Fibroblast of skin of left quadriceps (primary cell): ENCODE measurements at places on chromosomes 5 and 9.

DNA sequence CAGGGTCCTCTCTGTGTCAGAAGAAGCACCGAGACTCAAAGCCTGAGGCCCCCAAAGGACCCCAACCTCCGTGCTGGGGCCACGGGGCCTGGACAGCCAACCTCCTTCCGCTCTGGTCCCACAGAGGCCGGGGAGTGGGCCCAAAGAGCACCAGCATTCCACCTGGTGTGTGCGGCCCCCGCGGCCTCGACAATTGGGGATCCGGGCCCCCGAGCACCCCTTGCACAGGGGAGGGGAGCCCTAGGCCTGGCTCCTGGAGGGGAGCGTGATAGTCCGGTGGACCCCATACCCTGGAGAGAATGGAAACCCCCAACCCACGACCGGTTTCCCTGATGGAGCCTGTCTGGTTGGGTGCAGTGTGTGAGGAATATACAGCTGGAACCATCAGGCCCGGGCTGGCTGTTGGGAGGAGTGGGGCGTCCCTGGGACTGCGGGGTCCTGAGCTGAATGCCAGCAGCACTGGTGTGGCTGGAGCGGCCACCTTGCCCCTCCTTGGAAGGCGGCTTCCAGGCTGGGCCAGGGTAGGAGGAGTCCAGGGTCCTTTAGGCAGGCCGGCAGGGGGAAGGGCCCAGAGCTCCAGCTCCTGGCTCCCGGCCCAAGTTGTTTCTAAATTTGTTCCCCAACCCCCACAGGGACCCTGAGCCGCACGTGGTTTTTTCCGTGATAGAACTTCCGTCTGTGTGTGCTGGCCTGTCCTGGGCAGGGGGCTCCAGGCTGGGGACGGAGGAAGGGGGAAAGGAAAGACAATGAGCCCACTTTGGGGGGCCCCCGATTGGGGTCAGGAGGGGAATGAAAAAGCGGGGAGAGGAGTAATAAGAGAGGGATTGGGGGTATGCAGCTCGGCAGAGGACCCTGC lies 825 bp upstream of the TOR4A start:
- no peak for DNase-seq

DNA sequence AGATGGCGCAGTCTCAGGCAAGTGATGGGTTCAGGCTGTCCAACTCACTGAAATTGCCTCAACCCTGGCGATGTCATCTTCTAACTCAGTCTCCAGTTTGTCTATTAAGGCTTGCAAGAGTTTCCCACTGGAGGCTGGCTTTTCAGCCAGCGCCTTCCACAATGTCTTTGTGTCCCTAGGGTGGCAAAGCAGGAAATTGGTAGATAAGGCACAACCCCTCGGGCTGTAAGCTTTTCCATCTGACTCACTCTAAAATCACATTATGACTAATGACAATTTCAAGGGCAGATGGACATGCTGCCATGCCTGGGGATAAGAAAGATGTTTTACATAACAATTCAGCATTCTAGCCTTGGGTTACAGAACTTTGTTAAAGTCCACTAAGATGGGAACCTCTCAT lies 61.9 kb downstream of the MROH2B start:
- no peak for DNase-seq

- DNase-seq: no peak
Measured at GRCh38 chr9:129597355-129598088, 23.4 kb downstream of the C9orf50 start.

- peak; percentile 86 for DNase-seq
Measured at GRCh38 chr5:82421119-82421518, 143.0 kb upstream of the RPS23 start.

GRCh38 chr9:74379718-74380117 lies 117.4 kb upstream of the RORB start:
- DNase-seq: no peak

DNA sequence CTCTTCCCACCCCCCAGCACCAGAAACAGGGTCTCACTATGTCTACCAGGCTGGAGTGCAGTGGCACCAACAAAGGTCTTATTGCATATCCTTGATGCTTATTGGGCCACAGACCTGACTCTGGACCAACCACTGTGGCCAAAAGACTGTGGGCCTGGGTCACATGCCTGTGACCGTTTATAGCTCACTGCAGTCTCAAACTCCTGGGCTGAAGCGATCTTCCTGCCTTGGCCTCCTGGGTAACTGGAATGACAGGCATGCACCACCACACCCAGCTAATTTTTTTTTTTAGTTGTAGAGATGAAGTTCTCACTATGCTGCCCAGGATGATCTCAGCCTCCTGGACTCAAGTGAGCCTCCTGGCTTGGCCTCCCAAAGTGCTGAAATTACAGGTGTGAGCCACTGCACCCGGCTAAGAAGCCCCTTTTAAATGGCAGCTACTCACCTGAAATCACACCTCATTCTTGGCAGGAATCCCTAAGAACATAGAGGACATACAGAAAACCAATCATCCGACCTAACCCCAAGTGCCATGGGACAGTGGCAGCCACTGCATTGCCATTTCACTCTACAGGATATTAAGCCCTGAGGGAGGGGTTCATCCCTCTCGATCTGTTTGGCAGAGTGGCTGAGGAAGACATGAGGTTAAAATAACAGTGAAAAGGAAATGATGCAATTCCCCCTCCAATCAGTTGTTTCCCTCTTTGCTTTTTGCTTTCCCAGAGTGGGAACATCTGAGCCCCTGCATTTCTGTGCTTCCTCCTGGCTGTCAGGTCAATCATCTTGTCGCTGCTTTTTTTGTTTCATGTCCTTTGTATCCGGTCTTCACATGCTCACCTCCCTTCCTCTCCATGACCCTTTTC lies 74.6 kb downstream of the LRRC70 start:
- no peak for DNase-seq

- no peak for DNase-seq
Measured at GRCh38 chr9:31996331-31996730, 388.1 kb upstream of the ACO1 start.

GRCh38 chr5:145848854-145849253 lies 13.7 kb upstream of the PRELID2 start:
- no peak for DNase-seq

DNA sequence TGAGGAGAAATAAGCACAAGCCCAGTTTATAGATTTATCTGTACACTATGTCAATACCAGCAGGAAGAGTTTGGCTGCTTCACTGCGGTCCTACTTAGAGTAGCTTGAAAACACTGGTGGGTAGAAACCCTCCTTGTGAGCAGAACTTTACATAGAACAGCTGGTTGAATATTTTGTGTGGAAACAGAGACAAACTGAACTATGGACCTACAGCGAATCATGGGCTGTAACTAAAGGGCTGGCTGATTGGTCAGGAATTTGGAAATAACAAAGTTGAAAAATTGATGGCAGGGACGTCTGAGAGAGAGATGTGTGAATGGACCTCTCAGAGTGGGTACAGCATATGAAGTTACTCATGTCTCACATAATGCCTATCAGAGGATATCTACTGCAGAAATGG lies 392.5 kb downstream of the MAN2A1 start:
- no peak for DNase-seq

DNA sequence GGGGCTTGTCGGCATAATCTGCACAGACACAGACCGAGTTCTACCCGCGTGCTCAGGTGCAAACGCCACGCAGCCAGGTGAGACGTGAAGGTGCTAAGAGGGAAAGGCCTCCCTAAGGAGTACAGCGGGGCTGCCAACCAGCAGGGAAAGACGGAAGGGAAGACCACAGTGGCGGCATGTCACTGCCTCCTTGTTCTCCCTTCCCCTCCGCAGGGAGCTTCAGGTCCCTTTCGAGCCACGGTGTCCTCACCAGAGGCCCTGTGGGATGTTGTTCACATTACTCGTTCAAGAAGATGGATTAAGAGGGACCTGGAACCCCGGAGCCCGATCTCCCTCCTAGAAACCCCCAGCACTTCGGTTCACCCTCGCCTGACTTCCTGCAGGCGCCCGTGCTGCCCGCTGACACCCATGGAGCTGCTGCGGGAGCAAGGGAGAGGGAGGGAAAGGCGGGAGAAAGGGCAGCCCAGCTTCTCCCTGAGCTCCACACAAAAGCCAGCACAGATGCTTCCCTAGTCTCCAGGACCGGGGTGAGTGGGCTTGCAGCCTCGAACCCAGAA lies 686 bp downstream of the BRD9 start:
- DNase-seq: no peak

- no peak for DNase-seq
Measured at GRCh38 chr9:98342820-98343210, 87.4 kb upstream of the TBC1D2 start.

- DNase-seq: no peak
Measured at GRCh38 chr5:169933127-169933526, 47.2 kb downstream of the INSYN2B start.

DNA sequence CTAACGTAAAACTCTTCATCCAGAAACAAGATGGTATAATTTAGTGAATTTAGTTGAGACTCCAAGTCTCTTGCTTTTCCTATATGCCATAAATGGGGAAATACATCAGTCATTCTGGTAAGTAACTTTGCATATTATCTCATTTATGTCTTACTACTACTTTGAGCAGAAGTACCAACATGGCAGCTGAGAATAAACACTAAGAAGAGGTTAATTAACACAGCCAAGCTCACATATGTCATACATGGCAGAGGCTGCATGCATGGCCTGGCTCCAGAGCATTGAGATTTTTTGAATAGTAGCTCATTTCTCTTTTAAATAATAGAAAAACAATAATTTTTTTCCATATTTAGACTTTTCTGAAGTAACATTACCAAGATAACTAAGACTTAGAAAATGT lies 54.3 kb downstream of the CERT1 start:
- no peak for DNase-seq

DNA sequence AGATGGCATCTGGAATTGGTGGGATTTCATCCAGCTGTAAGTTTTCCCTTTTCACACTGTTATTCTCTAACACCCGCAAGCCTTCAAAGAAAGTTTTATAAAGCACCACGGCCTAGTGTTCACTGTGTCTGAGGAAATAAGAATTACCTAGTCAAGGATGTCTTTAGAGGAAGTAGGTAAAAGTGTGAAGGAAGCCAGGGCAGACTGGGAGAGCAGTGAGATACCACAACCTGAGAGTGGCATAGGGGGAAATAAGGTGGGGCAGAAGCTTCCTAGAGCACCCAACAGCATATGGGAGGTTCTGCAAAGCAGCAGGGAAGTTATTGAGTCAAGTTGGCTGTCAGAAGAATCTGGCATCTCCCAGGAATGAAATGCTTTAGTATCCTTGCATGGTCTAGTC lies 241.2 kb downstream of the CETN3 start:
- no peak for DNase-seq

DNA sequence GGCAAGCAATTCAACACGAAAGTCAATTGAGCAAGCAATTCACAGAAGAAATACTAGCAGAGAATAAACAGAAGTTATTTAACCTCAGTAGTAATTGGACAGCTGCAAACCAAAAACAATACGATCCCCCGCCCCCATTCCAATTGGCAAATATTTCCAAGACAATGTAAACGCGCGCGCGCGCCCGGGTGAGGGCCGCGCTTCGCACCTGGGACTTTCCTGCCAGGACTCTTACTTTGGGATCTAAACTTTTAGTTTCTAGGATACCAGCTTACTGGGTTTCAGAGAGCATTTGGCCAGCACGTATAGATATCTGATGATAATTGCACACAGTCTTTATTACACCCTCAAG lies 8.6 kb downstream of the RUFY1 start:
- DNase-seq: no peak

DNA sequence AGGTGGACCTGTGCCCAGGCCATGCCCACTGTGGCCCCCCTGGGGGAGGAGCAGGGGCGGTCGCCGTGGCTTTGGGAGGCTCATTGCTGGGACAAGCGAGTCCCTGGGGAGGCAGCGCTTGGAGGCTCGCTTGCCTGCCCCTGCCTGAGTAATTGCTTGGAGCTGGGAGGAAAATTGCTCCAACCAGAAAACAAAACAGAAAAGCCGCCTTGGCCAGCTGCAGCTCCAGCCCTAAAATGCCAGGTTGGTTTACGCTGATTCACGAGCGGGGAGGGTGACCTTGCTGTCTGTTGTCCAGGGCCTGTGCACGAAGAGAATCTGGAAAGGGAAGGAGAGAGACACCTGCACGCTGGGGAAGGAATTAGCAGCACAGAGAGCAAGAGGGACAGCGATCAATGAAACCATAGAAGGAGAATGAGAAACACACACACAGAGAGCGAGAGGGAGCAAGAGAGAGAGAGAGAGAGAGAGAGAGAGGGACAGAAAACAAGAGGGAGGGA lies 25.3 kb downstream of the NTNG2 start:
- DNase-seq: no peak

GRCh38 chr5:57441557-57441956 lies 41.1 kb downstream of the ACTBL2 start:
- DNase-seq: peak; percentile 98

- no peak for DNase-seq
Measured at GRCh38 chr9:35490910-35491465, 1.1 kb downstream of the RUSC2 start.

GRCh38 chr9:840343-840742 lies 1.2 kb upstream of the DMRT1 start:
- no peak for DNase-seq

GRCh38 chr5:65800775-65801174 lies 78.8 kb downstream of the NLN start:
- no peak for DNase-seq

DNA sequence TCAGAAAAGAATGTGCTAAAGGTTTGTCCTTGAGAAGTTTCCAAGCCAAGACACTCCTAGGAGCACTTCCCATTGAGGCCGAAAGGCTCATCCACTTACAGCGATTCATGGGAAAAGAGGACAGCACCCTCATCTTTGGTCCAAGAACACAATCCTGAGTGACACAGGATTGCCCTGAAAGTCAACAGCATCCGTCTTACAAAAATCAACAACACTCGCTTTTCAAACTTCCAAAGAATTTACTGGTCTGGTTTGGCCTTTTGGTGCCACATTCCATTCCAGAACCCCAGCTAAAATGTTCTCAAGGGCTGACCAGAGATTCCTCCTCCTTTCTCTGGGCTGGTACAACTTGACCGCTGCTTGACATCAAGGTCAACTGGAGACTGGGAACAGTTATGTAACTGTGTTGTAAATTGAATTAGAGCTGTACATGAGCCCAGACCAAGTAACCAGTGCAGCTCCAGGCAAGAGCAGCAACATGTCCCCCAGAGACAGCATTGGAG lies 415.8 kb upstream of the PIK3R1 start:
- DNase-seq: no peak

DNA sequence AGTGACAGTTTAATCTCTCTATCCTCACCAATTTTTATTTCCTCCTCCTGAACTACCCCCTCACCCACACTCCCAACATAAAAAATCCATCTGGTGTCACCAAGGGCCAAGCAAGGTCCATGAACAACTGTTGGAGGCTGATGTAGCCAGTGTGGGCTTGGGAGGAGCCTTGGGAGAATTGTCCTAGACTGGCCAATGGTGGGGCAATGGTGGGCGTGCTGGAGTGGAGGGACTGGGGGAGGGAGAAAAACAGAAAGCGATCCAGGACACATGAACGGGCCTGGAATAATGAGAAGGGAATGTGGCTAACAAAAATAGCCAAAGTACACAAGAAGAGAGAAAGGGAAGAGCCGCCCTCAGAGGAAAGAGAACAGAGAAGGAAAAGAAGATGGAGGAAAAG lies 272.6 kb downstream of the ENC1 start:
- DNase-seq: no peak

DNA sequence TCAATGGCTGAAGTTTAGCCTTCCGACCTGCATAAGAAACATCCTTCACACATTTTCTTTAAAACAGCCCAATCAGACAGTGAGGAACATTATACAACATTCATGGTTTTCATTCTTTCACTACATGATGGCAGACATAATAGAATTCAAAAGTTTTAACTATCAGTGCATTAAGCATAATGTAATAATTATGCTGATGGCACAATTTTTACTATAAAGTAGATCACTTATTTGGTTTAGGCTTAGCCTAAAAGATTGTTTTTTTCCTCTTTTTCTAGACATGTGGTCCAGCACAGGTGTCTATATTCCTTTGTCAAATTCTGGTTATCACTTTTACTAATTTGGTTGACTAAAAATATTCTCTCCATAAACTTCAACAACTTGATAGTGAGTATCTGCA lies 46.5 kb downstream of the EFNA5 start:
- DNase-seq: no peak

- no peak for DNase-seq
Measured at GRCh38 chr9:131335368-131335755, 45.8 kb downstream of the PLPP7 start.
